ENCODE measurements at places on chromosomes 3 and 15.

GRCh38 chr3:169835533-169835932 lies 22.8 kb upstream of the LRRC34 start:
- no peaks in the 10 kb centered on the region for H3K4me1 ChIP-seq
- no peak for DNase-seq
- H3K27me3 ChIP-seq, result peaks cover 7% of the 10 kb centered on the region
- H3K36me3 ChIP-seq, result no peaks in the 10 kb centered on the region
- H3K27ac ChIP-seq, result no peak overlapping the region
- H3K4me3 ChIP-seq, result no peak overlapping the region

- H3K27me3 ChIP-seq, result peaks cover 14% of the 10 kb centered on the region
- DNase-seq, result no peak
- H3K27ac ChIP-seq, result no peak overlapping the region
- no peak overlapping the region for H3K4me3 ChIP-seq
- no peaks in the 10 kb centered on the region for H3K36me3 ChIP-seq
These were observed 223.3 kb upstream of the TPRG1 start for GRCh38 chr3:188948281-188948996.

- H3K27me3 ChIP-seq, result no peaks in the 10 kb centered on the region
- no peak overlapping the region for H3K27ac ChIP-seq
- no peak for DNase-seq
- peaks cover 4% of the 10 kb centered on the region for H3K4me1 ChIP-seq
- H3K36me3 ChIP-seq, result no peaks in the 10 kb centered on the region
These were observed 13.7 kb downstream of the MAP1A start for GRCh38 chr15:43531018-43531670.

DNA sequence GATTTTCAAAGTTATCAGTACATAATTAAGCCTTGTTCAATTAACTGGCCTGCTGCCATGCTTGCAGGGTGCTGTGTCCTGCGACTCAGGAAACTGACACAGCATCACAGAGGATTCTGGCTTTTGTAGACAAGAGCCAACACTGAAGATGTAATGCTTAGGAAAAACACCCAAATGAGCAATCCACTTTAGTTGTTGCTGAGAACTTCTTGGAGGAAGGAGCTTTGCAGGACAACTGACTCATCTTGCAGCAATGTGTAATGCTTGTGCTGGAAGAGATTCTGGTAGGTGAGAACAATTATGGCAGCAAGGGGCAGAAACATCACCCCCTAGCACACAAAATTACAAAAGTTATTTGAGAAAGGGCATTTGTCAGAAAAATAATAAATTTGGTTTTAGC lies 67.6 kb downstream of the NLGN1 start:
- H3K4me1 ChIP-seq, result no peaks in the 10 kb centered on the region
- no peak for DNase-seq
- no peak overlapping the region for H3K4me3 ChIP-seq

DNA sequence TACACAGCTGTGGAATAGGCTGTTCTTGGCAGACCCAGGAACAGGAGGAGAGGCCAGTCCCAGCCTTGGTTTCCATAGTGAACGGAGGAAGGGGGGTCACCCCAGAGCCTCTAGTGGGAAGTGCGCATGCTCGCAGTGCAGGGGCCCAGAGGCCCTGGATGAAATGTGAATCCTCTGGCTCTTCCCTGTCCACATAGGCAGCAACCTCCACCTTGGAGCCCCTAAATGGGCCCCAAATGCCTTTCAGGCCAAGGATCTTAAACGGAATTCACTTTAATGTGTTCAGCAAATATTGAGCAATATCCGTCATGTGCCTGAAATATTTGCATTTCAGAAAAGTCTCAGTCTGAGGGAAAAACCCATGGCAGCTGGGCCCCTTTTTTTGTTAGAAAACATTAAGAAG lies 3.3 kb upstream of the NDN start:
- H3K4me3 ChIP-seq, result no peak overlapping the region
- no peaks in the 10 kb centered on the region for H3K4me1 ChIP-seq
- DNase-seq, result no peak
- no peak overlapping the region for H3K27ac ChIP-seq
- peaks cover 4% of the 10 kb centered on the region for H3K27me3 ChIP-seq

DNA sequence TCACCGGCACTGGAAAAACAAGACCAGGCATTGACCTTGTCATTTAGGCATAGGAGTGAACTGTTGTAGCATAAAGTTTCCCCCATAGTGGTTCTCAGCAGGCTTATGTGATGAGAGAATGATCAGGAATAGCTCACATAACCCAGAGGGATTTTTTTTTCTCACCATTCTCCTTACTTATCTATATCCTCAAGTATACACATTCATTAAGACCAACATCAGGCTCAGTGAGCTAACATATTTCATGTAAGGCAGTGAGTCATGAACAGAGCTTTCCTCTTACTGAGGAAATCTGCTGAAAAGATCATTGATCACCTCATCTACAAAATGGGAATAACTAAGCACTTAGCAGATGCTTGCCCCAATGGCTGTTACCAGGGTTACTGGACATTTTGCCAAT lies 396.6 kb upstream of the TMCO5A start:
- no peak for DNase-seq
- no peaks in the 10 kb centered on the region for H3K36me3 ChIP-seq
- H3K27me3 ChIP-seq, result no peaks in the 10 kb centered on the region
- H3K4me1 ChIP-seq, result no peaks in the 10 kb centered on the region
- H3K4me3 ChIP-seq, result no peak overlapping the region

DNA sequence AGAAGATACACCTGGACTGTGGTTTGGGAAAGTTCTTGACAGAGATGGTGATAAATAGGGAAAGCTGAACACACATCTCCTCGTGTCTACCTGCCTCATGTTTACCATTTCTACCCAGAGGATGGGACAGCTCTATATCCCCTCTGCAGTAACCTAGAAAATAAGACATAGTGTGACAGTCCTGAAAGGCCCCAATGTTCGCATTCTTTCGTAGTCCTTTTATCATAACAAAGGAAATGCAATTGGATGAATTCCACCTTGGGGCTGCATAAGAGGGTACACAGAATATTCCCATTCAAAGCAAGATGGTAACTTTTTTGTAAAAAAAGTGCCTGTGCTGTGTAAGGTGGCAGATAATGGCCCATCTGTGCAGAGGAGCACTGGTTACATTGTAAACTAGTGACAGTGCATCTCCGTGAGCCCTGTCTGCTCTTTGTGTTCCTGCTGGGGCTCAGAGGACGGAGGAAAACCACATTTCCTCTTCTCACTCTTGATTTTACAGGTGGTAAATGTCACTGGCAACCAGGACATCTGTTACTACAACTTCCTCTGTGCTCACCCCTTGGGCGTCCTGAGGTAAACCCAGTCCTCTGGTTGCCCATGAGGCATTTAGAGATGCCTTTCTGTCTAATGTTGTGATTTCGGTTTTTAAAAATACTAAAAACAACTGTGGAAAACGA lies 74.3 kb downstream of the SIDT1 start:
- H3K4me3 ChIP-seq, result no peak overlapping the region
- peaks cover 55% of the 10 kb centered on the region for H3K36me3 ChIP-seq
- H3K4me1 ChIP-seq, result peaks cover 27% of the 10 kb centered on the region
- H3K27ac ChIP-seq, result peak overlapping the region; percentile 75

DNA sequence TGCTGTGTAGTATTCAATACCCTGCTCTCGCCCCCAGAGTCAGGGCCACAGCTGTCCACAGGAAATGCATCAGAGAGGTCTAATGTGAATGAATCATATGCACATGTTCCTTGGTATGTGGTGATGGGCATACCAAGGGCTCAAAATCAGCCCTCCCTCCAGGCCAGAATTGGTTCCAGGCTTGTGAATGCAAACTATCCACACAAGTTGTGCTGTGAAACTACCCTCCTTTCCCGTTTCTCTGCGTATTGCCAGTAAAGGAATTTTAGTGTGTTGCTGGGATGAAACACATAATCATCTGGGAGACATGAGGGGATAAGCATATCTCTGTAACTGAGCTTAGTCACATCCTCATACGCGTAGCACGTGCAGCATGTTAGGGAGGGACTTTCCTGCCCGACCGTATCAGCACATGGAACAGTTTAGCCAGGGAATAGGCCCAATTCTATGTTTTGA lies 9.2 kb upstream of the MME start:
- no peaks in the 10 kb centered on the region for H3K4me1 ChIP-seq
- H3K27me3 ChIP-seq, result no peaks in the 10 kb centered on the region
- H3K4me3 ChIP-seq, result no peak overlapping the region

DNA sequence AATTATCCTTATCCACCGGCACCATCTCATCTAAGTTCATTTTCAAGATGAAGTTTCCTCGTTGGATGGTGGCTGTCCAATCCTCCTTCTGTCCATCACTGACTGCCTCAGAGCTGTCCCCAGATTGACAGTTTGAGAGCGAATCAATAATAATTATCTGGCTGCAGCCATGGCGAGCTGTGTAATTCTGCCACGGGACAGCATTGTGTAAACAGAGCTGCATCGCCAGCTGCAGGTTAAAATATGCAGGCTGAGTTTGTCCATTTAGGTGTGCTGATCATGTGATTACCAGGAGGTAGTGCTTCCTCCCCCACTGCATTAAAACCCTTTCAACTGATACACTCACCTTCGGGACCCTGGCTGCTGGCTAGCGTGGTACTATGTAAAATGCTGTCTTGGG lies 461.9 kb upstream of the ONECUT1 start:
- no peaks in the 10 kb centered on the region for H3K4me1 ChIP-seq
- DNase-seq, result no peak
- H3K36me3 ChIP-seq, result no peaks in the 10 kb centered on the region
- no peak overlapping the region for H3K4me3 ChIP-seq
- no peaks in the 10 kb centered on the region for H3K27me3 ChIP-seq

DNA sequence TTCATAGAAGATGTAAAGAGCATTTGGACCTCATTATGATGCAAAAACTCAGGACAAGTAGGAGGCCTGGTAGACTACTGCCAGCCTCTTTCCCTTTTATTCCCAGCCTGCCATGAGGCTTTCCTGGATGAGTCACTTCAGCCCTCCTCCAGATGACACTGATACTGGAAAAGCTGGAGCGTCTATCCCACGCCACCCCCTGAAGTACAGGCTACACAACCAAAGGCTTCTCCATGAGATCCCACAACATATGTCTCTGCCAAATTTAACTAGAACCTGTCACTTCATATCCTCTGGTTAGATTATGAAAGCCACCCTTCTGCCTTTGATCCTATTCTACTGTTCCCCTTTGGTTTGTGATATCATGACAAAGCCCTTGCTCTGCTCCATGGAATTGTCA lies 56.1 kb upstream of the CPNE4 start:
- H3K27ac ChIP-seq, result no peak overlapping the region
- DNase-seq, result no peak
- no peaks in the 10 kb centered on the region for H3K36me3 ChIP-seq
- H3K4me3 ChIP-seq, result no peak overlapping the region

DNA sequence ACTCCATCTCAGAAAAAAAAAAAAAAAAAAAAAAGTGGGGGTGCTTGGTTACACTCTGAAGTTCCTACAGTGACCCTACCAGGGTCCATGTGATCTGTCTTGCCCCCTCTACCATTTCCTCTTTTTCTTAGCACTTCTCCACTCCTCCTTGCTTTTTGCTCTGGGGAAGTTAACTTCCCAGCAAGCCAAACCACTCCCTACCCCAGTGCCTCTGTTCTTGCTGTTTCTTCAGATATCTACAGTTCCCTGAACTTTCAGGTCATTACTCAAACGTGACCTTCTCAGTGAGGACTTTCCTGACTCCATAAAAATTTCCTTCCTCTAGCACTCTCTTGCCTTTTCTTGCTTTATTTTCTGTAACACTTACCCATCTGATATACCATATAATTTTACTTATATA lies 61.1 kb upstream of the GCNT3 start:
- DNase-seq, result no peak
- no peak overlapping the region for H3K27ac ChIP-seq
- no peaks in the 10 kb centered on the region for H3K36me3 ChIP-seq
- peaks cover 12% of the 10 kb centered on the region for H3K27me3 ChIP-seq

GRCh38 chr3:190556351-190556750 lies 42.5 kb downstream of the IL1RAP start:
- no peak for DNase-seq
- peaks cover 17% of the 10 kb centered on the region for H3K4me1 ChIP-seq
- H3K27me3 ChIP-seq, result no peaks in the 10 kb centered on the region
- H3K36me3 ChIP-seq, result peaks cover 43% of the 10 kb centered on the region
- no peak overlapping the region for H3K4me3 ChIP-seq

DNA sequence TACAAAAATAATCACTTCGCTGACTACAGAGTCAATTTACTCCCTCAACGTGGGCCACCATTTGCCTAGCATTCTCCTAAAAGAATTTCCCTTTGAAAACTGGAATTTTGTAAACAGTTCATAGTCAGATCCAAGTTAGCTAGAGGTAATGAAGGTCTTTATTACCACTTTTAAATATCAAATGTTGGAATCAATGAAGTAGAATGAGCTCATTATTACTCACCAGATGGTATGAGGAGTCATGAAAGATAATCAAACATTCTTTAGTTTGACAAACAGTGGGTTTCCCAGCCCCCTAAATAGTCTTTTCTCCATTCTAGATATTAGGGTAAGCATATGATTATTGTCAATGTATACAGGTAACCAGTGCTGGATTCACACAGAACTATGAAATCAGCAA lies 455.7 kb upstream of the THBS1 start:
- no peak overlapping the region for H3K4me3 ChIP-seq
- peaks cover 16% of the 10 kb centered on the region for H3K4me1 ChIP-seq
- no peak overlapping the region for H3K27ac ChIP-seq

GRCh38 chr3:194702545-194702944 lies 16.9 kb downstream of the FAM43A start:
- no peak overlapping the region for H3K27ac ChIP-seq
- H3K4me1 ChIP-seq, result no peaks in the 10 kb centered on the region
- H3K27me3 ChIP-seq, result peaks cover 4% of the 10 kb centered on the region
- DNase-seq, result no peak

- H3K4me1 ChIP-seq, result peaks cover 13% of the 10 kb centered on the region
- H3K27me3 ChIP-seq, result peaks cover 60% of the 10 kb centered on the region
- H3K36me3 ChIP-seq, result no peaks in the 10 kb centered on the region
- no peak overlapping the region for H3K27ac ChIP-seq
- no peak for DNase-seq
These were observed 649 bp upstream of the PLOD2 start for GRCh38 chr3:146161663-146162002.

GRCh38 chr3:80767604-80768003 lies 993.8 kb downstream of the GBE1 start:
- H3K4me3 ChIP-seq, result no peak overlapping the region
- no peaks in the 10 kb centered on the region for H3K4me1 ChIP-seq
- no peak for DNase-seq
- H3K27ac ChIP-seq, result no peak overlapping the region
- no peaks in the 10 kb centered on the region for H3K27me3 ChIP-seq
- H3K36me3 ChIP-seq, result no peaks in the 10 kb centered on the region

- peak overlapping the region; percentile 12 for H3K27ac ChIP-seq
- H3K4me1 ChIP-seq, result peaks cover 2% of the 10 kb centered on the region
- H3K4me3 ChIP-seq, result no peak overlapping the region
- no peaks in the 10 kb centered on the region for H3K27me3 ChIP-seq
These were observed 182.0 kb upstream of the BHLHE40 start for GRCh38 chr3:4797201-4797705.

- H3K36me3 ChIP-seq, result no peaks in the 10 kb centered on the region
- peaks cover 21% of the 10 kb centered on the region for H3K27me3 ChIP-seq
These were observed 26.0 kb downstream of the GLDN start for GRCh38 chr15:51367322-51367976.

All from activated CD8-positive, alpha-beta memory T cell treated with anti-CD3 and anti-CD28 coated beads, Interleukin-2, amount 10 ng/mL, durations not matched to agents 7 days and 5 days (primary cell).